RPMI8226 (cell line): ENCODE measurements at places on chromosomes 16 and 17.

DNA sequence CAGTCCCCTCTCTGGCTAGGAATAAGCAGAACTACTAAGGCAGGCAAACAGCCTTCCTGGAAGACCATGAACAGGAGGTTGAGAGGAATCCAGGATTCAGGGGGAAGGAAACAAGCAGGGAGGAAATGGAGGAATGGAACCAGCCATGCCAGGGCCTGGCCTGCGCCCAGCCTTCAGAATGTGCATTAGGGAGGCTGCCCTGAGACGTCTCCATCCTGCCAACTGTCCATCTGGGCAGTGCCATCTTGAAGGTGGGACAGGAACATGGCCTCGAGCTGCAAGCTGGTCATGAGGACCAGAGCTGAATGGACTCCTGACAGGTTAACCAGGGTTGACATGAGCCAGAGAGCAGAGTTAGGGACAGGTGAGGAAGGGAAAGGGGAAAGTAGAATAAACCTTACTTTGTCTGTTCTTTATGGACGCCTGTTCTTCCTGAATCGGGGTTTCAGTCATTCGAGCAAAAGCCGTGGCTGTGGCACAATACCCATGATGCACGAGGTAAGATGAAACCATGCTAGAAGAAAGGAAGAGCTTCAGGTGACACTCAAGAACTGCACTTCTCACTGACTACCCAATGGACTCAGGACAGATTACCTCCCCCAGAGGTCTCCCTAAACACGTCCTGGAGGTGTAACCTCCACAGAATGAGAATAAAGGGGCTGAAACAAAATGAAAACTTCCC is 12.1 kb upstream of the GFOD2 start:
- no peak for DNase-seq

GRCh38 chr17:57941384-57942370 is 13.5 kb downstream of the CUEDC1 start:
- no peak for DNase-seq

DNA sequence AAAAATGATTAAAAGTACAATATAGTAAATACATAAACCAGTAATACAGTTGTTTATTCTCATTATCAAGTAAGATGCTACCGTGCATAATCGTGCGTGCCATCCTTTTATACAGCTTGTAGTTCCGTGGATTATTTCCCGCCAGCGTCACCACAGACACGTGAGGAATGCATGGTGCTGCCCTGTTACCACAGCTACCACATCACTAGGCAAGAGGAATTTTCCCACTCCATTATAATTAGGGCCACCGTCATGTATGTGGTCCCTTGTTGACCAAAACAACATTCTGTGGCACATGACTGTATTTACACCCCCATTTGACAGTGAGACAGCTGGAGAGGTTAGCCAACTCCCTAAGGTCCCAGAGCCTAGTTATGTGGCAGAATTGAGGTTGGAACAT is 30.5 kb upstream of the LGALS9 start:
- no peak for DNase-seq

DNA sequence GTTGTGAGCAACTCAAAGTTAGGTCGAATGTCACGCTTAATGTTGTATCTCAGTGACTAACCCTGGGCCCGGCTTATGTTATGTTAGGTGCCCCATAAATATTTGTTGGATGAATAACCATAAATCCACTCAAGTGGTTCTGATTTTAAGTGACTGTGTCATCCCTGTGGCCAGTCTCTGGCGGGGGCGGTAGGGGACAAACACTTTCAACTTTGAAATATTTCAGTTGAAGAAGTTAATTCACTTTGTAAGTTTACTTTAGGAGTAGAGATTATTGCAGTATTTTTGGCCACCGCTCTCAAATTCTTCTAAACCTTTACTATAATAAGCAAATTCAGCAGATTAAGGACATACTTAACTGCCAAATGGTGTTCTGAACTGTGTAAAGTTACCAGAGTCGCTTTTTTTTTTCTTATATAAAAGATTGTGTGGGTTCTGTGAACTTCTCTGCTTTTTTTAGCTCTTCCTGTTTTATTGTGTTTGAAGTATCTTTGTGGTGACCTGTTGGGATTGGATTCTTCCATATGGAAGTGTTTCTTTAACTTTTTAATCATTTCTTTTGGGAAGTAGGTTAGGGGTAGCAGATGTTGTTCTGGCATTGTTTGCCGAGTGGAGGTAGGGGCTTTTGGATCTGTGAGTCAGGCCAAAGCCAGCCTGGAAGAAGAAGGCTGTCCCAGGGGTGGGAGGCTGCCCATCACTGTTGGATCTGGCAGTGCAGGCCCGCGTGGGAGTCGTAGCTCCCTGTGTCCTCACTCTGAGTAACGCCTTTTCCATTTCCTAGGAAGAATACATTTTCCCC is 61.4 kb upstream of the TBX2 start:
- DNase-seq, result no peak

GRCh38 chr16:62644030-62644812 is 608.0 kb upstream of the CDH8 start:
- DNase-seq, result peak; percentile 76

- DNase-seq, result no peak
Measured at GRCh38 chr16:49883076-49884014, 27.4 kb upstream of the ZNF423 start.

DNA sequence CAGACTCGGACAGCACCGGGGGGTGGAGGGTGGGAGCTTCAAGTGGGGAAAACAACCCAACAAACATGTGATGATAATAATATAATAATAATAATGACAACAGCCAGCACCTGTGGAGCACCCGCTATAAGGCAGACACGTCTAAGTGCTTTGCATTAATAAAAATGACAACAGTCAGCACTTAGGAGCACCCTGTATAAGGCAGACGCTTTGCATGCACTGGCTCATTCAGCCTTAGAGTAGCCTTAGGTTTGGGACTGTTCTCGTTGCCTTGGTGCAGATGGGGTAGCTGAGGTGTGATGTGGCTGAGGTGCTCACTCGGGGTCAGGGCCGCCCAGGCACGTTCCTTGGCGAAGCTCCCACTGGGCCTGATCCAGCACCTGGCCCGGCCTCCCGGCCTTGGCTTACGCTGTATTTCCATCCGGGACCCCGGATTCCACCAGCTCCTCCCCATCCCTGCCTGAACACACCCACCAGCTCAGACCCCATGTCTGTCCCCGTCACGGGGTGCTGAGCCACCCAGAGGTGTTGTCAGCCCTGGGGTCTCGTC is 144.0 kb upstream of the CIBAR2 start:
- no peak for DNase-seq

GRCh38 chr16:19008245-19009169 is 24.8 kb downstream of the TMC7 start:
- peak; percentile 11 for DNase-seq

- DNase-seq, result peak; percentile 82
Measured at GRCh38 chr17:39153599-39154051, 2.2 kb upstream of the PLXDC1 start.
